ENCODE measurements at places on chromosomes 13 and 19.
A peak's percentile ranks its signal among the peaks of the same experiment; 100 is the strongest.

DNA sequence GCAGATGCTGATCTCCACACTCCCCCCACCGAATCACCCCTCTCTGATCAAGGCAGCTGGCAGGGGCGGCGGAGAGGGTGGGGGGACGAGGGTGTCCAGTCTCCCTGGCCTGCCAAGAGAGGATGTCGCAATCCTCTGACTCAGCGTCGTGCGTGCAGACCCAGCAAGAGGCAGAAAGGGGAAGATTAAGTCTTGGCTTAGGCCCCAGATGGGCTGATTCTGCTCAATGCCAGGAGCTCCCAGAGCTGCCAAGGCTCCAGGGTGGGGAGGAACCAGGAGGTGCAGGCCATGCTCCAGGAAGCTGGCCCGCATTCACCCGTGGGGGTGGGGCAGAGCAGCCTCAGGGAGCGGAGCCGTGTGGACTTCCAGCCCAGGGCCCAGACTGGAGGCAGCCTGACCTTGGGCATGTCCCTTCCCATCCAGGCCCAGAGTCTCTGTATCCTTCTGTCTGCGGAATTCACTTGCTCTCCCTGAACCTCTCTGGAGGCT is 6.6 kb upstream of the BCL3 start:
- peak; percentile 40 for DNase-seq

- DNase-seq = no peak
Observed at GRCh38 chr19:39140594-39140993, 15.0 kb downstream of the PAK4 start.

GRCh38 chr13:23381866-23382265 is 51.6 kb downstream of the SACS start:
- peak; percentile 67 for DNase-seq

DNA sequence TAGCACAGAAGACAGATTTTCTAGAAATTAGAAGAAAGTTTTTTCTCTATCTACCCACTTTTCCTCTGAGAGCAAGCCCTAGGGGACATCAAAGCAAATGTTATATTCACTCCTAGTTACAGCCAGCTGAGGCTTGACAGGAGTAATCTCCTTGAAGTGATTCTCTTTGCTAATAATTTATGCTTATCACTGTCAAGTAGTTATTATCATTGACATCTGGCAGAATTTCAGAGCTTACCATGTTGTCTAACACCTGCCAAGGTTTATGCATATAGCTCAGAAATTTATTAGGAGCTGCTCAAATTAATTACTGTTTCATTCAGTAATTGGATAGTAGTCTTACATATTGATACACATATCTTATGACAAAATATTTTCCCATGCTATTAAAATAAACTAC is 465.9 kb upstream of the ATXN8OS start:
- DNase-seq = no peak

GRCh38 chr13:36447501-36447900 is 15.2 kb downstream of the CCNA1 start:
- no peak for DNase-seq

DNA sequence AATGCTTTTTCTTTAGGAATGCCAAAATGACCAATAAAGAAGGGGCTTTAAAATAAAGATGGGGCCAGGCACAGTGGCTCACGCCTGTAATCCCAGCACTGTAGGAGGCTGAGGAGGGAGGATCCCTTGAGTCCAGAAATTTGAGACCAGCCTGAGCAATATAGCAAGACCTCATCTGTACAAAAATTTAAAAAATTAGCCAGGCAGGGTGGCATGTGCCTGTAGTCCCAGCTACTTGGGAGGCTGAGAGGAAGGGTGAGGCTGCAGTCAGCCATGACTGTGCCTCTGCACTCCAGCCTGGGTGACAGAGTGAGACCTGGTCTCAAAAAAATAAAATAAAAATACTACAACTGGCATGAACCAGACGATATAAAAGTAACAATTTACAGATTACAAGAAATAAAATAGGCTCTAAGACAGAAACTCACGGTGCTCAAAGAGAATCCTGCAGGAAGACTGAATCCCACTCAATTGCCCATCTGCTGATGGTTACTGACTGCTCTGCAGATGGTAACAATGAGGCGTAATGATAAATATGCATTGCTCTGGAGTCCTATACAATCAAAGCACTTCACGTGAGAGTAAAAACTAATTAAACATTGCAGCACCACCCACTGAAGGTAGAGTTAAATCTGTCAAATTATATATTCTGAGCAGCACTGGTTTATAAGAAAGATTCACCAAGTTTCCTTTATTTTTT is 93.2 kb downstream of the LHFPL6 start:
- DNase-seq = no peak

DNA sequence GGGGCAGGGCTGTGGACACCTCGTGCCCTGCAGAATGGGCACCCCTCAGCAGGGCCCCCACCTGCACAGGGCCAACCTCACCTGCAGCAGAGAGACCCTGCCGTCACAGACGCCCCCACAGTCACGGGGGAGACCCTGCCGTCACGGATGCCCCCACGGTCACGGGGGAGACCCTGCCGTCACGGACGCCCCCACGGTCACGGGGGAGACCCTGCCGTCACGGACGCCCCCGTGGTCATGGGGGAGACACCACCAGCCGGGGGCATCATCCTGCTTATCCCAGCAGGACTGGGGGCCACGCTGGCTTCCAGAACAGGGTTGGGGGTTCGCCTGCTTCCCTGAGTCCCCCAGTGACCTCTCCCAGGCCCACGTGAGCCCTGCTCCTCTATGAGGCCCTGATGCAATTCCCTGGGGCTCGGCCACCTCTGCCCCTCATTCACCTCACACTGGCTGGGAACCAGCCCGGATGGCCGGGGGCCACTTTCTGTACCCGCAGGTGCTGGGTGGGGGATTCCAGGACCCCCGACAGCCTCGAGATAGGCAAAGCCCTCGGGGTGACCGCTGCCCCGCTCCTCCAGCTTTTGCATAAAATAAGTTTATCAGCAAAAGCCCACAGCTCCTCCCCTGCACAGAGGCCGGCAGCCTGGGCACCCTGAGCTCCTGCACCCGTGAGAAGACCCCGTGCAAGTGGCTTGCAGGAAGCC is 23.6 kb downstream of the SBNO2 start:
- no peak for DNase-seq

- DNase-seq = no peak
Observed at GRCh38 chr19:17968362-17968761, 1.5 kb downstream of the KCNN1 start.

GRCh38 chr13:51681037-51681678 is 96.9 kb downstream of the WDFY2 start:
- DNase-seq = no peak

DNA sequence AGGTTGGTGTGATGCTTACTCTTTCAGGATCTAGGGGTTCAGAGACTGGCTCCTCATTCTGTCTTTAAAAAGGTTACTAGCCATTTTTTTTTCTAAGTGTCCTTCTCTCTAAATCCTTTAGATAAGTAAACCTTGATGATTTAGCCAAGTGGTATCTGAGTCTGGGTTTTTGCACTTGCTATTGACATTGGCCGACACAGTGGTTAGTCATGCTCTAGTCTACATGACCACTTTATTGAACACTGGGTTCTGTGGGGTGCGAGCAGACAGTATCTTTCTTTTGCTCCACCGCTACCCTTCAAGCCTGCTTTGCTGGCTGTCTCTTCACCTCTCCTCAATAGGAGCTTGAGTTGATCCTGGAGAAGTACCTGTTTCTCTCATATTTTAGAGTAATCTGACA is 6.2 kb upstream of the NUP58 start:
- no peak for DNase-seq

GRCh38 chr19:44823373-44823698 is 14.4 kb downstream of the BCAM start:
- DNase-seq = no peak

DNA sequence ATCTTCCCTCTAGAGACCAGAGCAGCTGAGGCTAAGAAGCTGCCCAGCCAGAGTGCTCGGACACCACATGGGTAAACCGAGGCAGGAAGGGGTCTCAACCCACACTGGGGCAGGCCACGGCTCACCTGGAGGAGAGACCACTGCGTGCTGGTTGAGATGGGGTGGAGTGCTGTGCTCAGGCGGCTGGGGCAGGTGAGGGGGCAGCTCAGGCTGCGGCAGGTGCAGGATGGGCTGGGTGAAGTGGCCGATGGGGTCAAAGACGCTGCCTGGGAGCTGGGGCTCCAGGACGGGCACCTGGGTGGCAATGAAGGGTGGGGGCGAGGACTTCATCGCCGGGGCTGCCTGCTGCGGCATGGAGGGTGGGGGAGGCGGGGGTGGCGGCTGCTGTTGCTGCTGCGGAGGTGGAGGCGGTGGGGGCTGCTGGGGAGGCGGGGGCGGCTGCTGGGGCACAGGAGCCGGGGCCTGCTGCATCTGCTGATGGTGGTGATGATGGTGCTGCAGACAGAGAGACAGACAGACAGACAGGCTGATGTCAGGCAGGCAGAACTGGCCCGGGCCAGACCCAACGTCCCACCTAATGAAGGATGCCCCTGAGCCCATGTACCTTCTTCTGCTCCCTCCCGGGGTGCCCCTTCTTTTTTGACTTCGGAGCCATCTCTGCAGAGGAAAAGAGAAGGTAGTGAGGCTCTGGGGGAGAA is 12.0 kb upstream of the EPHX3 start:
- no peak for DNase-seq

DNA sequence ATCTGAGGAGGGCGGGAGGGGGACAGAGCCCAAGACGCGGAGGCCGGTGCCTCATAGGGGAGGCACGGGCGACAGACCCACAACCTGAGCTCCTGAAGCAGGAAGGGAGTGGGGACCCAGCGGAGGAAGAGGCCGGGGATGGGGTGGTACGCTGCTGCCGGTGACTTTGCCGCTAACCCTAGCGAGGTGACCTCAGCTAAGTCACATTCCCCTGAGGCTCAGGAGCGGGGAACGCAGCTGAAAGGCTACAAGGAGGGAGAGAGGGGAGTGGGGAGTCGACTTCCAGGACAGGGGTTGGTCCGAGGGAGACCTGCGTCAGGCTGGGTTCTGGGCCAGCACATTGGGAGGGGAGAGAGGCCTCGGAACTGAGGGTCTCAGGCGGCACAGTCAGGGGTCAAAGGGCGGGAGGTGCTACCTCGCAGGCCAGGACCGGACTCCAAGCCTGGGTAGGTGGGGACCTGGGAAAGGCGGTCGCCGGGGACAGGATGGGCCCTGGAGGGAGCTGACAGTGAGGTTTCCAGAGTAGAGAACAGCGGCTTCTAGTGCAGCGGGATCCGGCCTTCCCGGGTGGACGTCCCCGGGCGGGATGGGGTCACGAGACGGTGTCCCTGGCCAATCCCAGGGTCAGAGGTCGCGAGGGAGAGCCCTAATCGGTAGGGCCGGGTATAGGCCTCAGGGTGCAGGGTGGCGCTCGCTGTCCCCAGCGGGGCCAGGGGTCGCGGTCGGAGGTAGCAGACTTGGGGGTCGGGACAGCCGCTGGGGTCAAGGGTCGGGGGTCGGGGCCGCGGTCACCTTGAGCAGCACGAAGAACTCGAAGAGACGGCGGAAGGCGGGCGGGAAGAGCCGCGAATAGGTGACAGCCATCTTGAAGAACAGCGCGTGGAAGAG is 699 bp downstream of the TMEM259 start:
- DNase-seq = no peak

- DNase-seq = no peak
Observed at GRCh38 chr13:93066187-93066586, 160.4 kb upstream of the GPC6 start.

DNA sequence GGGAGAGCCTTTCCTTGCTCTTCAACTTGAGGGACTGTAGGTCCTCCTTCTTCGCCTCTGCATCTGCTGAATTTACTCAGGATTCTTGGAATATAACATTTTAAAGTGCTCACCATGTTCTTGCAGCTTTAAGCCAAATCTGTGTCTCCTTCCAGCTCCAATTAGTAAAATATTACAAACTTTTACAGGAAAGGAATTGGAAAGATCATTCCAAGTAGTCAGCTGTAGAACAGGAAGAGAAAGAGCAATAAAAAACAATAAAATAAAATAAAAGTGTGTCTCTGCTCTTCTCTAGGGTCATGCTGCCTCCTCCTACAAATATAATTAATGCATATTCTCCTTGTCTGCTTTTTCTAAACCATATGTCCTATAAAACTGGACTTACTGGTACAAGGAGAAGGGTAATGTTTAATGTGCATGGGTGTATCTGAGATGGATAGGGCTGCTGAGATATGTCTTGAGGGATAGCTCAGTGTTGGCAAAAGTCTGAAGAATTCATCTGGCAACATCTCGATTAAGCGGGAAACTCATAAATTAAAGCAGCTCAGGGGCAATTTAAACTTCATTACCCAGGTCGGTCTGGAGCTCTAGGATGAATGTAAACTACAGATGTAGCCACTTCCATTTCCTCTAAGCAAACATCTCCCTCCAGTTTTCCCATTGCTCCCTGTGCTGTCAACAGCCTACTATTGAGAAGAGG is 25.0 kb downstream of the ENOX1 start:
- DNase-seq = no peak

DNA sequence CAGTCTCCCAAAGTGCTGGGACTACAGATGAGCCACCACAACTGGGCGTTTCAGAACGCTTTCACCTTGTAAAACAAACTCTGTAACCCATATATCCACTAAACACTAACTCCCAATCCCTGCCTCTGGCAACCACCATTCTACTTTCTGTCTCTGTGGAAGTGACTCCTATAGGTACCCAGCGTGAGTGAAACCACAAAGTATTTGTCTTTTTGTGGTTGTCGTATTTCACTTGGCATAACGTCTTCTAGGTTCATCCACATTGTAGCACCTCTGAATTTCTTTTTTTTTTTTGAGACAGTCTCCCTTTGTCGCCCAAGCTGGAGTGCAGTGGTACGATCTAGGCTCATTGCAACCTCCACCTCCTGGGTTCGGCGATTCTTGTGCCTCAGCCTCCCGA is 44.8 kb downstream of the BRD4 start:
- no peak for DNase-seq

DNA sequence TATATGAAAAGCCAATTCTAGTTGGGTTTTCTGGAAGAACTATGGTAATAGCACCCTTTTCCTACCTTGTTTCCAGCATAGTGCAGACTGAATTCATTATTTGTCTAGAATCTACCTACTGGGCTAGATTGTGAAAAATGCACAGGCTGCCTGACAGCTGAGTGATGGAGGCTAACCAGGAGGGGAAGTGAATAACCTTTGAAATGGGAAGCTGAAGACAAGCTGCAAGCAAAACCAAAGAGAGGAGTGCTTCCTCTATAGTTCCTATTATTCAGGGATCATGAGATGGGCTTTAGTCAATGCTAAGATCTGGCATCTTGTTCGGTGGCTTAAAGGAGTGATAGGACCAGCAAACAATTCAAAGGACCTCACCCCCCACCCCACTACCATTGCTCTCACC is 26.9 kb downstream of the MZT1 start:
- DNase-seq = no peak

DNA sequence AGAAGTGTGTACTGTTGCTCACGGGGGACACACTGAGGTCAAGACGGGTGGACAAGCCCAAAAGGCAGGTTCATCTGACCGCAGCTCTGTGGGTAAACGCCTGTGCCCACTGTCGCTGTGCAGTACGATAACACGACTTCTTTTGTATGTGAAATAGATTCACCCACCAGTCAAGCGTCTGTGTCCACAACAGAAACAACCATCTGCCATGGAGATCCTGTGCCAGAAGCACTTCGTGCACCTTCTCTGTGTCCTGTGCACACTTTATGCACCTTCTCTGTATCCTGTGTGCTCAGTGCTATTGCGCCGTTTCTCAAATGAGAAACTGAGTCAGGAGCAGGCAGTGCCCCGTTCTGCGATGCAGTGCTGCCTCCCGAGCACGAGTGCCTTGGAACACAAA is 138.9 kb downstream of the ATP11A start:
- peak; percentile 78 for DNase-seq

GRCh38 chr19:51586799-51587198 is 15.7 kb downstream of the ZNF175 start:
- no peak for DNase-seq

GRCh38 chr19:14565298-14565679 is 6.6 kb downstream of the NDUFB7 start:
- no peak for DNase-seq
